Gastrocnemius medialis (tissue), 4 donors: ENCODE measurements at places on chromosomes 6 and 20.
A peak's percentile ranks its signal among the peaks of the same experiment; 100 is the strongest.

DNA sequence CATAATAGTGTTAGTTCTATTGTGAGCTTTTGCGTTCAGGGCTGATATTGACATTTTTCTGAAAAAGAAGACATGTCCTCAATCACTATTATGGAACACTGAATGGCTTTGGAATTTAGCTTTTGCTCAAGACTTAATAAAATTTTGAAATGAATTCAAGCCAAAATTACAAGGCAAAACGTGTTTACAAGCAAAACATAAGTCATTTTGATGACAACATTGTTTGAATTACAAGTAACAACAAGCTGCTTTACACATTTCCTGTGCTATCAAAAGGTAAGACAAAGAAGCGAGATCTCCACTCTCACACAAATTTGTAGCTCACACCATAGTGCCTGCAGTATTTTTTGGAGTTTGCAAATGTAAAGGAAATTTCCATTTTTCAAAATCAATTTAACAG is 37.4 kb downstream of the POU3F2 start:
- DNase-seq, result no peak

GRCh38 chr6:163804991-163805390 is 390.5 kb downstream of the QKI start:
- DNase-seq, result no peak

GRCh38 chr6:133804265-133804664 is 84.6 kb upstream of the TCF21 start:
- DNase-seq, result peak; percentile 22

- DNase-seq, result peak; percentile 63
Measured at GRCh38 chr6:13488015-13488895, 855 bp upstream of the GFOD1 start.

DNA sequence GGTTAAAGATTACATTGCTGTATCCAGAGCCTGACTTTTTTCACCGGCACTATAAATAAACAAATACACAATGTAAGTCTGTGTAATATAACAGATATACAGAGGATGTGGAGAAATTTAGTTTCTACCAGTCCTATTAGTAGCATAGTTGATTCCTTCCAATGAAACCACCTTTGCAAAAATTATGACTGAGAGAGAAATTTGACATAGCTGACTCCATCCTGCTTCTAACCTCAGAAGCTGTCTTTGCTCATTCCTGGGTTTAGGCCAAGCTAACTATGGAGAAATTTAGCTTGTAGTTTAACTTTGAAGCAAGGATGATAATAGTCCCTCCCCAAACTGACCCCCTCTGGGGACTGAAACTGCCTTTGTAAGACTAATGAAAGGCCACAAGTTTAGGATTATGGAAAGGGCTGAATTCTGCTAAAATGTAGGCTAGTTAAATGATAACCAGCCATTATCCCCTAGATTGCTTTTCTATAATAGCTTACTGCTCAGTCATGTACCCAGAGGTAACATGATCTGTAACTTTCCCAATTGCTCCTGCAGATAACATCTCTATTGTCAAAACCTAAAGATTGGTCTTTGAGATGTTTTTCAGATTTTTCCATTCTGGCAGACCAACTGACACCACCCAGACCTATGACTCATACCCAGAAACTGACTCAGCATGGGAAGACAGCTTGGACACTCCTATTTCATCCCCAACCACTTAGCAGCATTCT is 172.8 kb upstream of the ARG1 start:
- DNase-seq, result no peak

DNA sequence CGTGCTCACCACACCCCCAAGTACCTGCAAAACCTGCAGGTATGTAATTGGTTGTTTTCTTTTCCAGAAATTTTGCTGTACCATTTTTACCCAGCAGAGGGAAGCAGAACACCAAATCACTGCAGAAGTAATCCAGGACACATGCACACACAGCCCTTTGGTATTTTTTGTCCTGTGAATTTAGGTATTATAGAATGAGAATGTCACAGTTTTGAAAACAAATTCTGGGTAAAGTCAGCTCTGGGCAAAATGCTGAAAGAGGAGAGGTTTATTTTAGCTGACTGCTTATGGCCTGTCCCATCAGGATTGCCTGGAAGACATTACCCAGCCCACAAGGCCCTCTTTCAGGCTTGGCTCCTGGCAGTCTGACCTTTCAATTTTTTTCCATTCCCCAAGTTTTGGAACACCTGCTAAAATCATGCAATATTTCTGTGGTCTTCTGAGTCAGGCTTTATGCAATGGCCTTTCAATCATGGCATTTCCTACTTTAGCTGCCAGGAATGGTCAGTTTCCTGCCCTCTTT is 3.5 kb upstream of the EFHC1 start:
- no peak for DNase-seq

DNA sequence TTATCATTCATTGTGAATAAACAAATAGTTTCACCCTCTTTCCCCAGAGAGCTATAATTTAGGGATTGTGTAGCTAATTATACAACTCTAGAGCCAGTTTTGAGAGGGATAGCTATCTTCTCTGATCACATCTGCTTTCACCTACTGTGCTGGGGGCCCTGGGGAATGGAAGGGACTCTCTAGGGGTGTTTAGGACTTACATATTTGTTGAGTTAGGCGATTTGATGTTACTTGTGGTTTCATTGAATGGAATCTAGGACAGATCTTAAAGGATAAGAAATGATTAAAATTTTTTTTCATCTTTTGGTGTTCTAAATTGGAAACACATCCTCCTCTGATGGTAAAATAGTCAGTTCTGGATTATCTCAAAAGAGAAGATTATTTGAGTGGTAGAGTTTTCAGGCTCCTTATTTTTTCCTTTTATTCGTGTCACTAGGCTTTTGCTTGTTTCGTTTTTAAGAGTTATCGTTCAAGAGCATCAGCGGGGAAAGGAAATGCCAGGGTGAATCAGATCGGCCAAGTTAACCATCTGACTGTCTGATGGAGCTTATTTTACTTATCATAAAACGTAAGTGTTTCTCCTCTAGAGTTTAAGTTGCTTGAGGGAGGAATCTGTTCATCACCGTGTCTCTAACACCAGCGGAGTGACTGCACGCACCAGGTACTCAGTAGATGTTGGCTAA is 236.7 kb downstream of the FARS2 start:
- DNase-seq, result no peak

DNA sequence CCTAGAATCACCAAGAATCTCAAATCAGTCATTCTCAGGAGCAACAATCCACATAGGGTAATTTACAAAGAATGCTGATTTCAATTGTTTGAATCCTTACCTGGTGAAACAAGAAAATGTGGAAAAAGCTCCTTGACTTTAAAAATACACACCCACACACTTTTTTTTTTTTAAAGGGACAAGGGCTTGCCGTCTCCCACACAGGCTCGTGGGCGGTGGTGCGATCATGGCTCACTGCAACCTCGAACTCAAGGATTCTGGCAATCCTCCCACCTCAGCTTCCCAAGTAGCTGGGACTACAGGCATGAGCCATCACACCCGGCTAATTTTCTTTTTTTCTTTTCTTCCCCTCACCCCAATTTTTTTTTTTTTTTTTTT is 30.7 kb downstream of the PARD6B start:
- DNase-seq, result no peak

DNA sequence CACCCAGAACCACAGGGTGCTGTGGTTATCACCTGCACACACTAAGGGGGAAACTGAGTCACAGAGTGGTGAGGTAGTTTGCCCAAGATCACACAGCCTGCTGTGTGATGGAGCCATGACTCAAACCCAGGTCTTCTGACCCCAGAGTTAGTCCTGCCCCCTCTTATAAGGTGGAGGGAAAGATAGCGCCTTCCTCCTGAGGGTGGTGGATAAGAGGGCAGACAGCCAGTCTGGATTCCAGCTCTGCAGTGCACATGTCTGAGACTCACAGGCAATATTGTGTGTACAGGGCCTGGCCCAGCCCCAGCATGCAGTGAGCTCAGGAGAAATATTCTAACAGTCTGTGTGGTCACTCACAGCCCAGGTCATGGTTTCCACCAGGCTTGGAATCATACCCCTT is 393.7 kb downstream of the CDH4 start:
- DNase-seq, result no peak

GRCh38 chr6:46217671-46218131 is 46.9 kb upstream of the ENPP5 start:
- DNase-seq, result peak; percentile 33

DNA sequence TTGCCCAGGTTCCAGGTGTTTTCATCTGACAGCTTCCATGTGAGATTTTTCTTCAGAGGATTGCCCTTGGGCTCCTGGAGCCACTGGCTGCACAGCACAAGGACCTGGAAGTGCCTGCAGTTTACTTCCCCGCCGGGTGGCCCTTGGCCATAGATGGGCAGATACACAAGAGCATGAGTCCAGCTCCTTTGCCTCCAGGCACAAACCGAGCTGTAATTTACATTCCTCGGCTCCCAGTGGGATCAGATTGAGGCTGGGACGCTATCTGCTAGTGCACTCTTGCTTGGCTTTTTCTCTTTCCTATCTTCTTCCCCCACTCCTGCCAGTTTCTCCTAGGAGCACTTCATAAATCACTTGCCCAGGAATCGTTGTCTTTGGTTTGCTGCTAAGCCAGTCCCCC is 85.4 kb upstream of the RALY start:
- DNase-seq, result no peak

DNA sequence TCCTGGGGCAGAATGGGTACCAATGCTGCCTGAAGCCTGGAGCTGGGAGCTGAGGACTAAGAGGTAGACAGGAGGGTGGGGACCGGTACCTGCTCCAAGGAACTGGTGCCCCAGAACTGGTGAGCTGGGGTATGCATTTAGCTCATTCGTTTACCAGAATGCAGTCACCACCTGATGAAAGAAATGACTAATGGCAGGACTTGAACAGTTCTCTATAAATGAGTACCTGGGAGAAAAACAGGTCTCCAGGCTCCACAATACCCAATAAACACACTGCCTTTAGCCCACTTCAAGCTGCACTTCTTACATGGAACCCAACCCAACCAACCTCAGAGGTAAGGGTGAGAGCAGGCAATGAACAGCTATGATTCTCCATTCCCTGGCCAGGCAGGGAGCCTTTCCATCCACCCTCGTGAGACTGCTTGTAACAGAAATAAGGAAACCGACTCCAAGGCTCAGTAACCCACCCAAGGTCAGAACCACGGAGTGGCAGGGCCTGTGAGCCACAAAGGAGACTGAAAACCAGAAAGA is 15.4 kb downstream of the FKBP1A start:
- no peak for DNase-seq

DNA sequence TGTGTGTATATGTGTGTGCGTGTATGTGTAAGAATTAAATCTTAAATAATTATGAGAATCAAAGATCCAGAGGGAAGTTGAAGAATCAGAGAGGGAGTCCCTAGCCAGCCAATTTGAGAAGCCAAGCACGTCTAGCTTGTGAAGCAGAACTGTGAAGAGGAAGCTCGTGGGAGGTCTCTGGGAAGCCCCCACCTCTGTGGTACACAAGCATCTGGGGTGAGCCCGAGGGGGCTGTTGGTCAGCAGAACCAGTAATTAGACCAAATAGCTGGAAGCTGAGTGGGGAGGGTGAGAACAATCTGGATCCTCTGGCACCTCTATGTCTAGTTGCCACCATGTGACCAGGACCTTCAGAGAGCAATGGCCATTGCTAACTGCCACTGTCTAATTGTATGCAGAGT is 310.0 kb upstream of the PRND start:
- DNase-seq, result no peak

DNA sequence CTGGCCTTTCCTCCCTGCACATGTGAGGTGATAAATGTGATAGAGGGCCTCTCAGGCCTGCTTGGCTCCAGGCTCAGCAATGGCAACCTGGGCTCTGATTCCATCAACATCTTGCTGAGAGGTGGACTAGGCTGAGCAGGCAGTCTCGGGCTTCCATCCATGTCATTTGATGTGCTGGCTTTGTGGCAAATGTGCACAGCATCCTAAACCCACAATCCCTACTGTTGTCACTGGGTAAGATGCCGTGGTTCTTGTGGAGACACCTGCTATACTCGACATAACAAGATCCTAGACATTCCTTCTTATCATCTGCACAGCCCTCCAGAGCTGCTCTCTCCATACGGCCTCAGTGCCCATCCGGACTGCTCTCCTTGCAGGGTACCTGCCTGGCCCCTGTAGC is 2.8 kb upstream of the ZCCHC3 start:
- DNase-seq, result no peak

DNA sequence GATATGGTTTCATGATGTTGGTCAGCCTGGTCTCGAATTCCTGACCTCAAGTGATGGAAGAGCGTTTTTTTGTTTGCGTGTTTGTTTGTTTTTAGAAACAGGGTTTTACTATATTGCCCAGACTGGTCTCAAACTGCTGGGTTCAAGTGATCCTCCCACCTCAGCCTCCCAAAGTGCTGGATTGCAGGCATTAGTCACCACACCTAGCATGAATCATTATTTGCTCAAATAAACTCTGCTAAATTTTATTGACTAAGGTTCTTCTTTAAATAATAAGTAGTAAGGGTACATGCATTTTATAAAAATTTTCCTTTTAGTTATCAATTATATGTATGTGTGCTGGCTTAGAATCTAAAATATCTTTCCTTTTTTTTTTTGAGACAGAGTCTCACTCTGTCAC is 52.9 kb downstream of the ZBTB9 start:
- DNase-seq, result no peak

- no peak for DNase-seq
Measured at GRCh38 chr20:7171911-7172310, 404.4 kb downstream of the BMP2 start.

GRCh38 chr20:51542571-51543421 is at the start of gene NFATC2:
NFATC2 (minus strand) TSS chr20:51542719; CDS start chr20:51542499, 220 bp downstream.
- DNase-seq, result peak; percentile 53

GRCh38 chr20:50450493-50450826 is 59.7 kb upstream of the PTPN1 start:
- DNase-seq, result no peak

DNA sequence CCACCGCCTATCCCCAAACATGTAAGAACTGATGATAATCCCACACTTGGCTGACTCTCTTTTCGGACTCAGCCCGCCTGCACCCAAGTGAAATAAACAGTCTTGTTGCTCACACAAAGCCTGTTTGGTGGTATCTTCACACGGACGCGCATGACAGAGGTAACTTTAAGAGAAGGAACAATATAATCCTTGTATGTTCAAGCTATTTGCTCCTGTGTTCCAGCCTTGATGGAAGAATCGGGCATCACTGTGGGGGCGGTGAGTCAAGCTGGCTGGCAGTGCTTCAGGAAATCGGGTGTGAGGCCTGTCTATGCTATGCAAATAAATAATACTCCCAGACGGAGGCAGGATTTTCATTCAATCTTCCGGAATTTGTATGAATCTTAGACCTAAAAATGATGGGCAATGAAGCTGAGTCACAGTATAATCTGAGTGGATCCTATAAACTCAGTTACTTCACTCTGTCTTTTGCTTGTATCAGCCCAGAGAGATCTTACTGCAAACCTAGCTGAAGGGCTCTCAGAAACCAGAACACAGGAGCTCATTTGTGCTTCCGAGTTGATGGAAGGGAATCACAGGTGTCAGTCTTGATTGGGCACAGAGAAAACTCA is 45.2 kb upstream of the NT5E start:
- no peak for DNase-seq
